ENCODE measurements at places on chromosomes 13 and 19. TPM values are rescaled to one million over a fixed set of nuclear protein-coding genes. Genes with fewer than 3 reads are reported as not detected.

DNA sequence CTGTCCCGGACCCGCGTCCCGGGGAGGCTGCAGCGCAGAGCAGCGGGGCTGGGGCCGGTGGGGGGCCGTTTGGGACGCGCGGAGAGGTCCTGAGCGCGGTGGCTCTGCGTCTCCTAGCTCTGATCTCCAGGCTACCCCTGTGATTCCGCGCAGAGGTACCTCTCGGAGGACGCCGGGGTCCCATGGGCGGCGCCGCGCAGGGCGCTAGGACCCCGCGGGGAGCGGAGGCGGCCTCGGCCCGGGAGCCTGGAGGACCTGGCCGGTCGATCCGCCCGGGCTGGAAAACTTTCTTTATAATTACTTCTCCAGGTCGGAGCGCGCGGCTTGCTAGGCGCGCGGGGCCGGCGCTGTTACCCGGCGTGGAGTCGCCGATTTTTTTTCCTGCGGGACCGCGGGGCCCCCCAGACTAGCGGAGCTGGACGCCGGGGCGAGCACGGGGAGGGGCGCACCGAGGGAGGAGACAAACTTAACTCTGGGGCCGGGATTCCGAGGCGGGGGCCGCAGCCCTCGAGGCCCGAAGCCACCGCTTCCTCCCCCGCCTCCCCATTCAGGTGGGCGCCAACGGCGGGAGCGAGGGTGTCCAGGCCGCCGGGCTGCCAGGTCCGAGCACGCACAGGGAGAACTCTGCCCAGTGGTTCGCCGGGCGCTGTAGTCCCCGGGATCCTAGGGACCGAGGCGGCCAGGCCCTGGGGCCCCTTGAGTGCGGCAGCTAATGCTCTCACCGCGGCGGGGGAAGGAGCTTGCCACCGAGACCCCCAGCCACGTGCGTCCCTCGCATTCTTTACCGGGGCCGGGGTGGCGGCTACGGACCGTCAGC lies 848 bp upstream of the CEBPA start:
- H3K4me3 ChIP-seq: peak overlapping the region; percentile 80
- no peaks in the 10 kb centered on the region for H3K4me1 ChIP-seq
- H3K36me3 ChIP-seq: no peaks in the 10 kb centered on the region
- H3K27ac ChIP-seq: no peak overlapping the region
- peaks cover 45% of the 10 kb centered on the region for H3K27me3 ChIP-seq

DNA sequence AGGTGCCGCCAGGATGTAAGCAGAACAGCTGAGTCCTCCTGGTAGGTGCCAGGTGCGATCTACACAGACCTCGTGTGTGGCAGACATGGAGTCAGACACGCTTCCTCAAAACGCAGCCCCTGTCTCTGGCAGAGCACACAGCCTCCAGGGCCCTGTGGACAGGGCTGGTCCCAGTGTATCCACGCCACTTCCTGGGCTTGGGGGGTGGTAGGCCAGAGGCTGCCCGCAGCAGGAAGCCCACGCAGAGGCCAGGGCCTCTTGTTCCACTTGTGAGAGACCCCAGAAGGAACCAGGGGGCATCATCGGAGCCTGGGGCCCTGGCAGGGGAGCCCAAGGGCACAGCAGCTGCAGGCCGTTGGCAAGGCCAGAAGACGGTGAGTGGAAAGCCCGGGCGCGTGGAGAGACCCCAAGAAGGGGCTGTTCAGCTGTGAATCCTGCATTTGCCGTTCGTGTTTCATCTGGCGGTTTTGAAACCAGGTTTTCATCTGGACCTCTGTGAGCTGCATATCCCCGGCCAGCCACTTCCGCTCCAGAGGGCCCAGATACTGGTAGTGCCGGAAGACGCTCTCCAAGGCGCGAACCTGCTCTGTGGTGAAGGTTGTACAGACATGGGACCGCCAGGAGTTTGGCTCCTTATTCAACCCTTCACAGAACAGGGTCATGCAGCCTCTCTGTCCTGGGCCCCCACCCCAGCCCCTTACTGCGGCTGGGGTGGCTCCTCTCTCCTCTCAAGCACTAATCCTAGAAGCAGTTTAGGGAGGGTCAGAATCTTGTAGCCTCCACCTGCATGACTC lies 25.1 kb upstream of the SLITRK1 start:
- DNase-seq: no peak
- H3K4me1 ChIP-seq: no peaks in the 10 kb centered on the region
- no peak overlapping the region for H3K27ac ChIP-seq

DNA sequence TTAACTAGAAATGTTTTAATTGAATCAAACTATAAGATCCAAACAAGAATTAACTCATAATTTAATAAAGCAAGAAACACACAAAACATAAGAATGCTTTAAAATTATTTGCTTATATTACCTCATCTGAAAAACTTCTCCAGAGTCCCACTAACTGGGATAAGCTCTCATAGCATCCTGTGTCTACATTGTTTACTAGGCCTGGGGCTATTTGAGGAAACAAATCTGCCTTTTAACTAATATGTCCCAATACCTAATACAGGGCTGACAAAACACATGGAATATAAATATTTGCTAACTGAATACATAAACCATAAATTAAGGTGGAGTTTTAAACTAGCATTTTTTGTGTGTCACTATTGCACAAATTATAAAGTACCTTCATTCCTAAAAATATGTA lies 1399.8 kb upstream of the SLC10A2 start:
- no peak overlapping the region for H3K4me3 ChIP-seq
- peaks cover 2% of the 10 kb centered on the region for H3K36me3 ChIP-seq
- H3K27ac ChIP-seq: no peak overlapping the region
- no peaks in the 10 kb centered on the region for H3K4me1 ChIP-seq

GRCh38 chr19:47310819-47311218 lies 1.2 kb downstream of the C5AR1 start:
- H3K36me3 ChIP-seq: no peaks in the 10 kb centered on the region
- peaks cover 7% of the 10 kb centered on the region for H3K4me1 ChIP-seq
- no peak overlapping the region for H3K27ac ChIP-seq
- no peak for DNase-seq
- no peak overlapping the region for H3K4me3 ChIP-seq

The LILRA1 gene
- not detected for total RNA-seq

The ACP5 gene
- 22.9 TPM for total RNA-seq

DNA sequence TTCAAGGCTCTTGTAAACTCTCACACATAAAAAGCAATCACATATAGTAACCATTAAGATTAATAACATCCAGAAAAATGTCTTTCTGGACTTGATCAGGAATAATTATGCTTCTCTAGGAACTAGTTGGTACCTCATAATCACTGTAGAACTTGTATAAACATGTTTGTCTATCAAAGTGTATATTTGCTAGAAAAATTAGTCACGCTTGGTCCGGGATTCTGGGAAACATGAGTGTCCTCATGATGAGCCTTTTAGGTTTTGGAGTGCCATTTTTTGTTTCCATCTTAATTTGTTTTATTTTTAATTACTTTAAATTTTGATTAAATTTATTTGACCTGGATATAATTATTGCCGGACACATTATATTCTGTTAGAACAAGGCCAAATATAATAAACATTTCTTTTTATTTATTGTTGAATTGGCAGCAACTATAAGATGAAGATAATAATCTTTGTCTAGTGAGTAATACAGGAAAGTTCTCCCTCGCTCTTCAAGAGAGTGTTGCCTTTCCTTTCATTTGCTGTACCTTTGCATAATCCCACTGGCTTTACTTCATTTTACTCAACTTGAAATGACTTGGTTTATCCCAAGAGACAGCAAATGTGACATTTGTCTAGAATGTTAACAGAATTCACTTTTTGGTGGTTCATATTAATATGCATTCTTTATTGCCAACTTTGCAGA lies 207.0 kb downstream of the NALCN start:
- no peak overlapping the region for H3K27ac ChIP-seq
- no peaks in the 10 kb centered on the region for H3K27me3 ChIP-seq
- no peak overlapping the region for H3K4me3 ChIP-seq
- DNase-seq: no peak
- H3K36me3 ChIP-seq: no peaks in the 10 kb centered on the region
- H3K4me1 ChIP-seq: no peaks in the 10 kb centered on the region

- peaks cover 11% of the 10 kb centered on the region for H3K36me3 ChIP-seq
- no peak for DNase-seq
- no peak overlapping the region for H3K4me3 ChIP-seq
- no peak overlapping the region for H3K27ac ChIP-seq
- no peaks in the 10 kb centered on the region for H3K4me1 ChIP-seq
Observed at GRCh38 chr13:72931311-72931710, 127.5 kb upstream of the KLF5 start.

GRCh38 chr19:16951529-16951928 lies 62.7 kb downstream of the F2RL3 start:
- no peak for DNase-seq
- H3K27ac ChIP-seq: no peak overlapping the region
- H3K36me3 ChIP-seq: peaks cover 2% of the 10 kb centered on the region
- H3K27me3 ChIP-seq: peaks cover 6% of the 10 kb centered on the region
- H3K4me1 ChIP-seq: no peaks in the 10 kb centered on the region
- H3K4me3 ChIP-seq: no peak overlapping the region

DNA sequence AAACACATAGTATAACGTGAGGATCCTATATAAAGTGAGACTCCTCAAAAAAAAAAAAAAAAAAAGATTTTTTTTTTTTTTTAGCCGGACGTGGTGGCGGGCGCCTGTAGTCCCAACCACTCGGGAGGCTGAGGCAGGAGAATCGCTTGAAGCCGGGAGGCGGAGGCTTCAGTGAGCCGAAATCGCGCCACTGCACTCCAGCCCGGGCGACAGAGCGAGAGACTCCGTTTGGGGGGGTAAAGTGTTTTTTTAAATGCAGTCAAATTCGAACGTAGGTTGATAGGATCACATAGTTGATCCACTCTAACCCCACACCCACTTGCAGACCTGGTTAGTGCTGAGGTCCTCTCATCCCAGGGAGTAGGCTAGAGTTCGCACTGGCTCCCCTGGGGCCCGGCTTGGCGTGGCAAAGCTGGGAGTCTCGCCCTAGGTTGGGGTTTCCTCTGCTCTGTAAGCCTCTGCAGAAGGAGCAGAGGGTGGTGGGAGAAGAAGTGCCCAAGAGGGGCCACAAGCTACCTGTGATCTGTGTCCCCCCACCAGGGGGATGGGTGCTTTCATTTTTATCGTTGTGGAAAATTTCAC lies 6.5 kb downstream of the RNF225 start:
- no peak overlapping the region for H3K27ac ChIP-seq
- H3K4me3 ChIP-seq: peak overlapping the region; percentile 92
- H3K27me3 ChIP-seq: no peaks in the 10 kb centered on the region
- DNase-seq: no peak

GRCh38 chr19:39746836-39747529 lies 9.2 kb upstream of the CLC start:
- H3K36me3 ChIP-seq: peaks cover 1% of the 10 kb centered on the region
- H3K4me3 ChIP-seq: no peak overlapping the region
- H3K4me1 ChIP-seq: no peaks in the 10 kb centered on the region
- no peak overlapping the region for H3K27ac ChIP-seq

The ATP7B gene
- total RNA-seq: 2.3 TPM

DNA sequence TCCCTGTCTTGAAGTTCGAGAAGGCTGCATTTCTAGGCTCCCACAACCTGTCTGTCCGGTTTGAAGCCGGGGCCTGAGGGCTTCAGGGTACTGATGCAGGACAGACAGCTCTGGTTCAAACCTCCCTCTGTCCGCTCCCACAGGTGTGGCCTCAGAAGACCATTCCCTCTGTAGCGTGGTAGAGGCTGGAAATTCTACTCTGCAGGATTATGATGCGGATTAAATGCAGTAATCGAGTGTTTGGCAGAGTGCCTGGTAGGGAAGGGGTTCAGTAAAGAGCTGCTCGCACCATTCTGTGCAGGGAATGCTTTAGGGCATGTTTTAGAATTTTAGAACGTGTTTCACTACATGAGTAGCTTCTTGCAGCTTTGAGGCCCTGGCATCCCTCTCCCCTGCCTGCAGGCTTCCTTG lies 30.5 kb downstream of the PPP1R37 start:
- H3K27me3 ChIP-seq: no peaks in the 10 kb centered on the region
- no peak for DNase-seq
- H3K27ac ChIP-seq: no peak overlapping the region
- peaks cover 51% of the 10 kb centered on the region for H3K4me1 ChIP-seq

GRCh38 chr13:82976499-82976898 lies 905.8 kb downstream of the SLITRK1 start:
- H3K4me3 ChIP-seq: no peak overlapping the region
- H3K27ac ChIP-seq: no peak overlapping the region
- no peaks in the 10 kb centered on the region for H3K4me1 ChIP-seq
- DNase-seq: no peak

- H3K27me3 ChIP-seq: no peaks in the 10 kb centered on the region
- H3K4me1 ChIP-seq: peaks cover 54% of the 10 kb centered on the region
Observed at GRCh38 chr19:32349051-32349450, 3.6 kb downstream of the ZNF507 start.

Data from activated T-cell treated with anti-CD3 and anti-CD28 coated beads, Interleukin-2, amount 50 U/mL, for 72 hours (primary cell).